ENCODE measurements at places on chromosomes 7 and 10. TPM values are rescaled to one million over a fixed set of nuclear protein-coding genes. Genes with fewer than 3 reads are reported as not detected.

HOXA7 gene
- 23.6 TPM for polyA plus RNA-seq

NDUFB8 gene
- 121 TPM for polyA plus RNA-seq

DENND10 gene
- 36.9 TPM for polyA plus RNA-seq

GRCh38 chr7:11950281-11950680 lies 118.3 kb upstream of the THSD7A start:
- DNase-seq = no peak

DNA sequence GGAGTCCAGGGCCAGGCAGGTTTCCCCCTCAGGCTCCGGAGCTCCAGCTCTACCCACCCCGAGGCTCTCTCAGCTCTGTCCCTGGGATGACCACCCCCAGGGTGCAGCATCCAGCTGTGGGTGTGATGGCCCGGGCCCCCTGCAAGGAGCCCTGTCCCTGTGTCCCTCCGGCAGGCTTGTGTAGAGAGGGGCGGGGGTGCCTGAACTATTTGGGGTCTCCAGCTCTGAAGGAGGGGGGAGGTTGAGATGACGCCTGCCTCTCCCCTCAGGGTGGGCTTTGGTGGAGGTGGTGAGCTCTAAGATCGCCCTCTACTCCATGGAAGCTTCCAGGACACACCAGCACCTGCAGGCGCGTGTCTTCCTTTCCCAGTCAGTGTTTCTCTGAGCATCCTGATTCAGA lies 39.4 kb downstream of the ADRA2A start:
- no peak for DNase-seq

- no peak for DNase-seq
These were observed 16.0 kb downstream of the AFAP1L2 start for GRCh38 chr10:114388275-114388674.

DNA sequence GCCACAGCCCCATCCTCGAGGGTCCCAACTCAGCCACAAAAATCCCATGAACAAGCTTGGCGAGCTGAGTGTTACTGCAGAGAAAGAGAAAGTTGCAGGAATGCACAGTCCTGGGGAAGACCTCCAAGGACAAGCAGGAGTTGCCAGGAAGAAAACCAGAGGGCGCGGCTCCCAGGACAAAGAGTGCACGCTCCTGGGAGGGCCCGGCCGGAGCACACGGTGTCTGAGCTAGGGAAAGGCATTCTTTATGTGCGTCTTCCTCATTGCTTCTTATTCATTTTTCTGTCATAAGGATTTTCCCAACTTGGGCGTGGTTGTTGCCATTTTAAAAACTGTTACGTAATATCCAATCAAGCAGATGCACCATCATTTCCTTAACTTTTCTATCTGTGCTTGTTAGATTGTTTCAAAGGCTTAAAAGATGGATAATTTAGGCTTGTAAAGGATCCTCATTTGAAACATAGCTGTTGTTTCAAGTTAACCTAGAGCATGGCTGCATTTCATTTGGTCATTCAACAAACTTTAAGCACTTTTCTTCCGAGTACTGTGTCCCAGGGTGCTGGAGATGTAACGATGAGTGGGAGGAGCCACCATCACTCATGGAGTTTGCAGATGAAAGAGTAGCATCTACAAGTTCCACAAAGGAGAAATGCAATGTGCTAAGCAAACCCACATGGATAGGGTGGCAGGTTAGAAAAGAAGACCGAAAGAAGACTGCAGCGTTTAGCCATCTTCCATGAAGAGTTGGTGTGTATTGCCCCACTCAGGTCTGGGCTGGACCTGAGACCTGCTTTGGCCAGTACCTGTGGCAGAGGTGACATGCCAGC lies 5.6 kb upstream of the CNPY1 start:
- no peak for DNase-seq

DNA sequence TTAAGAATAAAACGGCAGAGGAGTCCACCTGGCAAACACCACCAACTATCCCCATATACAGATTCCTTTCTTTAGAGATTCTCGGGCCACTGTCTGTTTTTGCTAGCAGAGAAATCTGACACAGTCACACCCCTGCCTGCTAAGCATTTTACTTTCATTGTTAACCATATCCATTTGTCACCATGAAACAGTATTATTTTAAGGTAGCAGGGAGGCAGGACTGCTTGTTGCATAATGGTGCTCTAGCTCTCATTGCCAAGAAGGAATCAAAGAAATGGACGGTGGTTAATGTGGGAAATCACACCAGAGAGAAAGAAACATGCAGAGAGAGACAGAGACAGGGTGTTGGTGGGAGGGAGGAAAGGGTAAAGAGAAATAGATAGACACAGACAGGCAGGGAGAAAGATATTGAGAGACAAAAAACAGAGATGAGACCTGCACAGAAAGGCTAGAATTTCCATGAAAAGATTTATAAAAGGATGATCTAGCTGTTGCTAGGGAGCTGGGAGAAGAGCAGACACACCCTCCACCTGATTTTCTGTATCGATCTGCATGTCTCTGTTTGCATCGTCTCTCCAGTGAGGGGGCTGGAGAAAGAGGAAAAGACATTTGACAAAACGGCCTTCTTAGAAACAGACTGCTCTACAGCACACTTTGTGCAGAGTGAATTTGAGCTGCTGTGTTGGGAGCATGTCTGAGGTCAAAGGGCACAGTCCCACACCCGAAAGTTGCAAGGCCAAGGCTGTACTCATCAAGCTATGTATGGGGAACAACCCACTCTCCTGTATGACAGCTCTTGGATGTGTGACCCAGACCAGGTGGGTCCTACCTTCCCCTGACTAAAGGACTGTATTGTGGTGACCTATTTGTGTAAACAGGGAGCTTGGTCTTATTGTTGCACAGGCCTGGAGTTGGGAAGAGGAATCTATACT lies 303.1 kb downstream of the FZD1 start:
- no peak for DNase-seq

All from muscle of arm (tissue), 14 donors.